ENCODE measurements at places on chromosomes 13 and 19. TPM values are rescaled to one million over a fixed set of nuclear protein-coding genes. Genes with fewer than 3 reads are reported as not detected.

KLK14 gene
- 0.68 TPM for total RNA-seq

C5AR1 gene
- total RNA-seq = 1.1 TPM

SEMA6B gene
- 2.0 TPM for total RNA-seq

RAP2A gene
- 43.8 TPM for total RNA-seq

EBI3 gene
- total RNA-seq = 0.44 TPM

C19orf53 gene
- total RNA-seq = 60.2 TPM

VSIG10L gene
- total RNA-seq = 103 TPM

FXYD1 gene
- 2.1 TPM for total RNA-seq

CELF5 gene
- total RNA-seq = not detected

CYP4F8 gene
- total RNA-seq = not detected

ATP1A3 gene
- 0.32 TPM for total RNA-seq

ZNF709 gene
- total RNA-seq = 0.52 TPM

ZNF491 gene
- 0.20 TPM for total RNA-seq

CEACAM6 gene
- 268 TPM for total RNA-seq

OR10H4 gene
- not detected for total RNA-seq

FAM83E gene
- total RNA-seq = 6.5 TPM

MRPL54 gene
- 62.3 TPM for total RNA-seq

SMIM24 gene
- total RNA-seq = not detected

CEACAM4 gene
- 0.24 TPM for total RNA-seq

BORA gene
- total RNA-seq = 4.9 TPM

CERS1 gene
- total RNA-seq = not detected

ZNF443 gene
- total RNA-seq = 3.4 TPM

ZNF320 gene
- 3.8 TPM for total RNA-seq

Data from esophagus mucosa (tissue), 1 donor.